Kidney tubule cell (primary cell): ENCODE measurements at places on chromosomes 2 and 18.

GRCh38 chr2:1494906-1495305 lies 81.6 kb downstream of the TPO start:
- DNase-seq = no peak

- peak; percentile 17 for DNase-seq
These were observed 79.5 kb downstream of the EVA1A start for GRCh38 chr2:75480971-75481836.

DNA sequence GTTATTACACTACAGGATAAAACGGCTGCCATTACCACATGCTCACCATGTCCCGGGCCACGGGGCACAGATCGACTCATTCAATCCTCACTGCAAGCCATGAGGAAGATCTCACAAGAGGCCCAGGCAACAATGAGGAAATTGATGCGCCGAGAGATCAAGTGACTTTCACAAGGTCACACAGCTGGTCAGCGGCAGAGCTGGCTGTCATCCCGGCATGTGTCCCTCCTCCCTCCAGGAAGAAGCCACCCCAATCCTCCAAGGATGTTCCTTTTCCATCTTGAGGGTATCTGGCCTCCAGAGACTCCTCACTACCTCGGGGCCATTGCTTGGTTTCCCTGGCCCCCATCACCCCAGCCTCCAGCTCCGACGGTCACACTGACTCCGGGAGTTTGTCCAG lies 65.3 kb upstream of the GLI2 start:
- no peak for DNase-seq

GRCh38 chr18:62023536-62023935 lies 130.7 kb upstream of the RNF152 start:
- DNase-seq = no peak

DNA sequence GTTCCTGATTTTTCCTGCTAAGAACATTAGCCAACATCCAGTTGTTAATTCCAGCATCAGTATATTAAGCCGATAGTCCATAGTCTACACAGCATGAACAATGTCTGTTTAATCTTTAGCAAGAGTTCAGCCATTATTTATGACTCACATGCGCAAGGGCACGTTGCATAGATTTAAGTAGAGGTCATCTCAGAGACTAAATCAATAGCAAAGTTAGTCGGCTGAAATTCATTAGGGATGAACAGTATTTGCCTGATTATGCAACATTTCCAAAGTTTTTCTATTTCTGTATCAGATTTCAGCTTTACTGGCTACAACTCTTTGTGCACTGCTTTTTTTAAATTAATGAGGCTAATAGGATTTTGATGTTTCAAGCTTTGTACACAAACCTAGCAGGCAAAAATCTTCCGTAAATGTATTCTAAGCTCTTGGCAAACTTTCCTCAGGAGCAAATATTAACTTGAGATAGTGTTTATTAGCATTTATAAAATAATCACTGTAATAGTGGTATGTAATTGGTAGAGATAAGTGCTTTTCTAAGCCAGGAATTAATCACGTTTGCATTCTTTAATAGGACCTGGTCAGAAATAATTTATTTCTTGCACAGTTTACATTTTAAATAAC lies 578.7 kb upstream of the ID2 start:
- peak; percentile 75 for DNase-seq

GRCh38 chr2:241877989-241878970 lies 8.8 kb downstream of the RTP5 start:
- DNase-seq = peak; percentile 65

DNA sequence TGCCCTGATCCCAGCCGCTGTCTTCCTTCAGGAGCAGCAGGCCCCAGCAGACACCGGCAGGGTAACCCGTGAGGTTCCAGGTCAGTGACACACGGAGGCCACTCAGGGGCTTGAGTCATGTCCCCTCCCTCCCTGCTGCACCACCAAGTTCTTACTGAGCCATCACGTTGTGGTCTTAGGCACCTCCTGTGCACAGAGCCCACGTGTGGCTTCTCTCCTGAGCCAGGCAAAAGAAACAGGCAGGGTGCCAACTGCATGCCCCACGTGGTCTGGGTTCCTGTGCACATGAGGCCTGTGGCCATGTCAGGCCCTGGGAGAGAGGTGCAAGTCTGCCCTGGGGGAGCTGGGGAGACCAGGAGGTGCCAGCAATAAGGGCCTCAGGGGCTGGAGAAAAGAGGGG lies 264.8 kb downstream of the KLHL29 start:
- peak; percentile 94 for DNase-seq

DNA sequence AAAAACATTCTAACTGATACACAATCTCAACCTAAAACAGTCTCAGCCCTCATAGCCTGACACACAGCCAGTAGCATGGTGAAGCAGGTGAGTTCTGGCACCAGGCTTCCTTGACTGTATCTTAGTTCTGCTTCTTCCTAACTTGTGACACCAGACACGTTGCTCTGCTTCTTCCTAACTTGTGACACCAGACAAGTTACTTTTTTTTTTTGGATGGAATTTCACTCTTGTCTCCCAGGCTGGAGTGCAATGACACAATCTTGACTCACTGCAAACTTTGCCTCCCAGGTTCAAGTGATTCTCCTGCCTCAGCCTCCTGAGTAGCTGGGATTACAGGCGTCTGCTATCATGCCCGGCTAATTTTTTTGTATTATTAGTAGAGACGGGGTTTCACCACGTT lies 6.7 kb upstream of the ATG16L1 start:
- peak; percentile 78 for DNase-seq
